ENCODE measurements at places on chromosomes 16 and 17. TPM values are rescaled to one million over a fixed set of nuclear protein-coding genes. Genes with fewer than 3 reads are reported as not detected.

The ATP2A3 gene
- polyA plus RNA-seq = 4.3 TPM

The SPAG7 gene
- polyA plus RNA-seq = 76.3 TPM

The SLC5A11 gene
- polyA plus RNA-seq = 0.50 TPM

The NPIPA2 gene
- not detected for polyA plus RNA-seq

The EPN3 gene
- 5.2 TPM for polyA plus RNA-seq

The PKMYT1 gene
- 14.5 TPM for polyA plus RNA-seq

The KRT32 gene
- not detected for polyA plus RNA-seq

The PRAC2 gene
- polyA plus RNA-seq = not detected

The CDH3 gene
- polyA plus RNA-seq = 47.9 TPM

The WIPF2 gene
- 30.7 TPM for polyA plus RNA-seq

The SHCBP1 gene
- 12.5 TPM for polyA plus RNA-seq

The CCL16 gene
- 0.49 TPM for polyA plus RNA-seq

The CHST6 gene
- 0.99 TPM for polyA plus RNA-seq

The TTYH2 gene
- 27.1 TPM for polyA plus RNA-seq

The TLCD3B gene
- 0.97 TPM for polyA plus RNA-seq

The SLC38A10 gene
- polyA plus RNA-seq = 45.3 TPM

The C17orf50 gene
- polyA plus RNA-seq = 0.14 TPM

The TRIM47 gene
- 13.0 TPM for polyA plus RNA-seq

The KCNJ18 gene
- not detected for polyA plus RNA-seq
